ENCODE measurements at places on chromosomes 7 and 10.

GRCh38 chr10:110995301-110995700 lies 75.9 kb downstream of the SHOC2 start:
- DNase-seq = no peak

GRCh38 chr7:24587853-24588252 lies 14.6 kb downstream of the PALS2 start:
- DNase-seq = no peak

DNA sequence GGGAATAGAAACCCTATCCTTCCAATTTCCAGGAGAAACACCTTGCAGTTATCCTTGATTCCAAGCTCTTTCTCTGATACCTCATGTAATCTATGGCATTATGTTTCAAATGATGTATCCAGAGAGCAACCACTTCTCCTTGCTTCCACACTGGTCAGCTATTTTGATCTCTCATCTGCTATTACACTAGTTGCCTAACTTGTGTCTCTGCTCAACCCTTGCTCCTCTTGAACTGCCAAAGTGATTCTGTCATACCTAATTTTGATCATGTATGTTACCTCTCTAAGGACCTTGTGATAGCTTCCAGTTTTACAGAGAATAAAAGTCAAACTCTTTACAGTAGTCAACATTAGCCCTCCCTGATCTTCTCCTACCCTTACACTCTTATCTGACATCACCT lies 90.4 kb downstream of the KCND2 start:
- no peak for DNase-seq

DNA sequence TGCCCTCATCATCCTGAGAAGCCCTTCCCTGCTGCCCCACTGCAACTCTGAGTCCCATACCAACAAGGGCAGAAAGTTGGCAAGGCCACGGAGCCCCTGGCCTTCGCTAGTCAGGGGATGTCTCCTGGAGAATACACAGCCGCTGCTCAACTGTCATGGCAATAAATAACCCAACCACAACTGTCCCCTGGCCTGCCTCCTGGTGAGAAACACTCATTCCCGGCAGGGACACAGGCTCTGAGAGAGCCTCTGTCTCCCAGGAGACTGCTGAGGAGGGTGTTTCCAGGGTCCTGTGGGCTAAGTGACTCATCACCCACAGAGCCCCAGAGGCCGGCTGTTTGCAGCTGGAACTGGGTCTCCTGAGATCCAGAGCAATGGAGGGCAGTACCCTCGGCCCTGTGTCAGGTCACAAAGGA lies 354.1 kb downstream of the TNS3 start:
- DNase-seq = no peak

DNA sequence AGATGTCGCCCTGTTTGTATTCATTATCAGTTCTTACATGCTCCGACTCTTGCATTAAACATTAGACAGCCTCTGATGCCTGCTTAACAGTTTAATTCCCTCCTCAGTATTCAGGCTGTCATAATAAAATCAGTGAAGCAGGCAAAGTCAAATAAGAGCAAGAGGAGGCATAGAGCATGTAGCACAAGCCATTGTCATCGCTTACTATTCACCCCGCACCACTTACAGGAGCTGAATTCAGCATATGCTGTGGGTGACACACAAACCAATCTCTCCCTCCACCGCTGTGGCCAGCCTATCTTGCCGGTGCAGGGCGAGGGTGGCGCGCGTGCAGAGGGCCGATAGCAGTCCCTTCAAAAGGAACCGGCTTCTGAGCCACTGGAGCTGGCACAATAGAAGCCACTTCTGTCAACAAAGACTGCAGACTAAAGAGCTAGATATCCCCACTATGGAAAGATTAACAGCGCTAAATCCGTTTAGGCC lies 433.2 kb upstream of the MGMT start:
- no peak for DNase-seq

GRCh38 chr10:72503241-72503640 lies 122.6 kb downstream of the MICU1 start:
- DNase-seq = no peak

DNA sequence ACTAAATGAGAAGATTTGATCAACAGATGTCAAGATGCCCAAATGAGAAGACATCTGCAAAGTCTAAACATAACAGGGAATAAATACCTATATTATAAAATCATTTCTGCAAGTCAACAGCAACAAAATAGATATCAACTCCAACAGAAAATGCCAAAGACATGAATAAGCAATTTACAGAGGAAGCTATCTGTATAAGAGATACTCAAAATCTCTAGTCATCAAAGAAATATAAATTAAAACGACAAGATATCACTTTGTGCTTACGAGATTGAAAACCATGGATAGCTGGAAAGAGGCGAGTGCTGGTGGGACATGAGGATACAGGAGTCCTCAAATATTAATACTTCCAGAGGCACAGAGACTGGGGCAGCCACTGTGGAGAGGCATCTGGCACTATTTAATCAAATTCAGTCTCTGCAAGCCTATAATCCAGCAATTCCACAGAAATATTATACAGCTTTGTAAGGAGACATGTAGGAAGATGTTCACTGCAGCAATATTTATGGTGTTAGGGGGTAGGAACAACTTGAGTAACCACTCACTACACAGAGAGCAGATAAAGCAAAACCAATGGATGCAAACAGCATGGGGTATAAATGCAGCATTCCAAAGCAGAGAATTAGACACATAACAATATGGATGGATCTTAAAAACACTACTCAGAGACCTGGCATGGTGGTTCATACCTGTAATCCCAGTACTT lies 4.8 kb downstream of the DNMBP start:
- DNase-seq = no peak

DNA sequence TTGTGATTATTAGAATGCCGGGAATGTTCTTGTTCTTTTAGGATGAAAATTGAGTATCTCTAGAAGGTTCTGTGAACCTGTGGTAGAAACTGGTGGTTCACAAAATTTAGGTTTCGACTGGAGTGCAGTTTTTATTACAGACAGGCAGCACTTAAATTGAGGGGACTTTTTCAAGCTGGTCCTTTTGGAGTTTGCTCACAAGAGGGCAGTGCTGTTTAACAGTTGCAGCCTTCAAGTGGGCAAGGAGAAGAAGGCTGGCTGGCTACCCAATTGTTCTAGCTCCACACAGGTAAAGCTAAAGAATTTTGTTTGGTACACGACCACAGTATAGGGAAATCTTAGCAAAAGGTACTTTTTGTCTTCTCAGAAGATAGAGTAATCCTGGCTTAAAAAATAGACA lies 233.6 kb downstream of the SNX13 start:
- DNase-seq = no peak

- DNase-seq = no peak
Measured at GRCh38 chr10:96017191-96017687, 26.1 kb upstream of the CCNJ start.

DNA sequence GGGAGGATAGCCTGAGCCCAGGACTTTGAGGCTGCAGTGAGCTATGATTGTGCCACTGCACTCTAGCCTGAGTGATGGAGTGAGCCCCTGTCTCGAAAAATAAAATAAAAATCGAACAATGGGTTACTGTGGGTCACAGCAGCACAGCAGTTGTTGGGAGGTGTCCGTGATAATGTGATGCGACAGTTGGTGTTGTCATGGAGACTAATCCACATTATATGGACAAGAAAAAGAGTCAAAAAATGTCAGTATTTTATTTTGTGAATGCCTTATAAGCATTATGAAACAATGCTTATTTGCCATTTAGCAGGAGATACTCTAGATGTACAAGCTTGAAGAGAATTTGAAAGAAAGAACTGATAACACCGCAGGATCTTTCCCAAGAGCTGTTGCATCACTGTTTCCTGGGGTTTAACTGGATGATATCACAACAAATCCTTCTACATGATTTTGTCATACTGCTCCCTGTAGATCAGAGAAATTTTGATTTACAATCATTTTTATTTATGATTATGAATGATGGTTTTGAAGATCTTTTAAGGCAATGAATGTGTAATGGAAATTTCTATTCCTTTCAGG lies 195.4 kb downstream of the BAMBI start:
- no peak for DNase-seq

Data from activated CD8-positive, alpha-beta memory T cell treated with anti-CD3 and anti-CD28 coated beads for 48 hours (primary cell).